GM10248 (cell line): ENCODE measurements at places on chromosomes 2 and 18.

DNA sequence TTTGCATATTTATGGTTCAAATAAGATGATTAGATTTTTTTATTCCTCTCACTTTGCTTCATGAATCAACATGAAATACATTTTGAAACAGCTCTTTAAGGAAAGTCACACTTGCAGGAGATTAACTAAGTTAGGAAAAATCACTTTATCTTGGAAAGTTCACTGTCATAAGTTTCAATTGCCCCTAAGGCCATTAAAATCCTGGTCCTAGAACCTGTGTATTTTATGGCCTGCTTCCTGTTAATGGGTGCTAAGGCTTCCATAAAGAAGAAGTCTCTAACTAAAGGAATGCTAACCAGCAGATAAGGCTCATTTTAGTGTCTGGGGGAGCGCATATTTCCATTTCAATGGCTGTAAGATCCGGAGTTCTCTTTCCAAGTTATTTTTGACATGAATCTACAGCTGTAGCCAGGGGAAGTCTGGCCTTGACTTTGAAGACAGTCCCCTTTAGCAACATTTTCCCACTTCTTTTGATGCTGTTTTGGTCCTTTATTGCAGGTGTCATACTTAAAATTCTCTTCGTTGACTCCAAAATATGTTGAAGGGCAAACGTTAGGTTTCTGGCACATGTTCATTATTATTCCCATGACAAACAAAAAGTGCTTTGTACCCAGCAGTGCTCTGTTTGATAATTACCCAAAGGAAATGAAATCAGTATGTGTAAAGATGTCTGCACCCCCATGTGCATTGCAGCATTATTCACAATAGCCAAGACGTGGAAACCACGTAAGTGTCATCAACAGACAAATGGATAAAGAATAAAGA, 34.4 kb upstream of the SH3BP4 start:
- DNase-seq = no peak

GRCh38 chr2:166181813-166182154, 54.0 kb upstream of the SCN1A start:
- no peak for DNase-seq

DNA sequence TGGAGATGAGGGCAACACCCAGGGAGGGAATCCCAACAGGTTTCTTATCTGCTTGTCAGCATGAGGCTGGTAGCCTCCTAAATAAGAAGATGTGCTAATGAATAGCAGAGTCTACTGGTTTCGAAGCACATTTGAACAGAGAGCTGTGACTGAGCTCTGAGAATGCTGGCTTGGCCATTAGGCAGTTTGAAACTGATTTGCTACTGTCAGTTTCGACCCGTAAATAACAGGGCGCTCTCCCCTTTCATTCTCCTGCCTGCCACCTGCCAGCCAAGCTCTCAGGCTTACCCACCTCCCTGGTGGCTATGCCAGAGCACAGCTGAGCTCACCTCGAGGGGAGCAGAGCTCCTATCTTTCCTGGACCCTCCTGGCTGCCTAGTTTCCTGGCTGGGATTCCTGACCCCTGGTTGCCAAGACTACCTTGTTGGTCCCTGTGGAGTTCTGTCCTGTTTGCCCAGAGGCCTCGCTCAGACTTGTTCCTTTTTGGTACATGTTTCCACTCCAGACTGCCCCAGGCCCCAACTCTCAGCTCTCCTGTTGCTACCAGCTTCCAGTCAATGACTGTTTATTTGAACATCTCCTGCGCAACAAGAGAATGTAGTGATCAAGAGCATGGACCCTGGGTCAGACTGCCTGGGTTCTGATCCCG, 102.3 kb upstream of the ALPP start:
- no peak for DNase-seq

GRCh38 chr2:67838205-67838604, 224.6 kb downstream of the C1D start:
- DNase-seq = no peak

GRCh38 chr2:203893840-203894239, 26.3 kb downstream of the CTLA4 start:
- no peak for DNase-seq

- no peak for DNase-seq
Measured at GRCh38 chr2:13996527-13996926, 636.0 kb upstream of the LRATD1 start.

- DNase-seq = peak; percentile 27
Measured at GRCh38 chr2:42296226-42296625, 64.8 kb downstream of the COX7A2L start.

- DNase-seq = peak; percentile 62
Measured at GRCh38 chr2:36780231-36780839, 83.8 kb downstream of the VIT start.

GRCh38 chr2:120820953-120821279, 85.2 kb downstream of the GLI2 start:
- DNase-seq = no peak

DNA sequence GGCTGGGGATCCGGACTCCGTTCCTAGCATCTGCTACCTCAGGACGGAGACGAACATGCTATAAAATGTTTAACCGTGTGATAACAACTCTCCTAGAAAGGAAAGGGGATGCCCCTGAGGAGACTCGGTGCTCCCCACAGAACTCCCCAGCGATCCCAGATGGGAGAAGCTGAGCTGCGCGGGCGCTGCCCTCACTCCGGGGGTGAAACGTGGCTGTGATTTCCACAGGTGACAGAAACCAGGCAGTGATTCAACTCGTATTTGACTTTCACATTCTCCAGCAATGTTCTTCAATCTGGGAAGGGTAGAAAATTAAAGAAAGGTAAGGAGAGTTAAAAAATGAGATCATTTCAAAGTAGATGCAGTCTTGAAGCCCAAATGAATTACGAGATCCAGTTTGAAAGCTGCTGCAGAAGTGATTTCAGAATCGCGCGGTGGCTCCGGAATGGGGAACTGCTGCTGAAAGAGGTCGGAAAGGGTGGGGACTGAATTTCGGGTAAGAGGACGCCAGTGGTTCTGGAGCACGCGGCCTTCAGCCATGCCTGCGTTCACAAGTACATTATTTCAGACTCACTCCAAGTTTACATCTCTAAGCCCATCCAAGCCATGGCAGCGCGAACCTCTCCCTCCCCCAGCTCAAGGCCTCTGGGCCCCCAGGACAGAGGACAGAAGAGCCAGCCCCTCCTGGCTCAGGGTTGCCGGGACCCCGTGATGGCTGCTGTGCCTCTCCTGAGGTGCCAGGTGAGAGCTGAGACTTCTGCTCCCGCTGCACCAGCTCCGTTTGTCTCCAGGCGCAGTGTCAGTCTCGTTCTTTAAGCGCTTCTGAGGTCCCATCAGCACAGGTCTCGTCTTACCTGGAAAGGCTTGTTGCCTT, 39.5 kb downstream of the ADNP2 start:
- DNase-seq = no peak
